Stimulated activated CD8-positive, alpha-beta memory T cell treated with anti-CD3 and anti-CD28 coated beads, Interleukin-7, amount 100 ng/mL, for 1 hour (primary cell): ENCODE measurements at places on chromosomes 13 and 19.

GRCh38 chr13:66875264-66875663 is 354.9 kb downstream of the PCDH9 start:
- DNase-seq = no peak

- DNase-seq = peak; percentile 1
Measured at GRCh38 chr19:32404933-32405430, 588 bp upstream of the DPY19L3 start.

GRCh38 chr19:4379383-4380253 is 20.7 kb downstream of the SH3GL1 start:
- no peak for DNase-seq

DNA sequence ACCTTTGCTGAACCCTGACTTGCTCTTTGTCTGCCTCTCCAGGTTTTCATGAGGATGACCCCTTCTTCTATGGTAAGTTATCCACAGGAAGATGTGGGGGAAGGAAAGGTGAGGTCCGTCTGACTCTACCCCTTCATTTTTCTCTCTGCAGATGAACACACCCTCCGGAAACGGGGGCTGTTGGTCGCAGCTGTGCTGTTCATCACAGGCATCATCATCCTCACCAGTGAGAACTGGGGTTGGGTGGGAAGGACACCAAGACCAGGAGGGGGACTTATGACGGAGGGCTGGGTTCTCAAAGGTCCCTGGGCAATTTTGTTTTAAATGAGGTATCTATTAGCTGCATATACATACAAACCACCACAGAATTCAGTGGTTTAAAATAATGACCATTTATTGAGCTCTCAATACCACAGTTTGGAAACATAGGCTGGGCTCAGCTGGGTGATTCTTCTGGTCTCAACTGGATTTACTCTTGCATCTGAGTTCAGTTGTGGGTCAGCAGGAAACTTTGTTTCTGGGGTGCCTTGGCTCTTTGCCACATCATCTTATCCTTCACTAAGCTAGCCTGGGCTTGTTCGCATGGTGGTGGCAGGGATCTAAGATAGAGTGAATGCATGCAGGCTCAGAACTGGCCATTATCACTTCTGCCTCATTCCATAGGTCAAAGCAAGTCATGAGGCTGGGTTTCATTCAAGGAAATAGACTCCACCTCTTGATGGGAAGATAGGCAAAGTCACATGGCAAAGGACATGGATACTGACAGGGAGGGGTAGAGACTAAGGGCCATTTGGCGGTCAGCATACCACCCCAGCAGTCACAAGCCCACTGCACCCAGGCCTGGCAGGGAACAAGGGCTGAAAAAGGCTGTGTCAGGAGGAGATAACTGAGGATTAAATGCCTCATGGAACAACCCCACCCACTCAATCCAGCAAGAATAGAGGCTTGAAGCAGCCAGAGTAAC is 11.8 kb downstream of the FXYD5 start:
- no peak for DNase-seq

GRCh38 chr13:40762849-40763248 is 8.1 kb downstream of the MRPS31 start:
- no peak for DNase-seq

DNA sequence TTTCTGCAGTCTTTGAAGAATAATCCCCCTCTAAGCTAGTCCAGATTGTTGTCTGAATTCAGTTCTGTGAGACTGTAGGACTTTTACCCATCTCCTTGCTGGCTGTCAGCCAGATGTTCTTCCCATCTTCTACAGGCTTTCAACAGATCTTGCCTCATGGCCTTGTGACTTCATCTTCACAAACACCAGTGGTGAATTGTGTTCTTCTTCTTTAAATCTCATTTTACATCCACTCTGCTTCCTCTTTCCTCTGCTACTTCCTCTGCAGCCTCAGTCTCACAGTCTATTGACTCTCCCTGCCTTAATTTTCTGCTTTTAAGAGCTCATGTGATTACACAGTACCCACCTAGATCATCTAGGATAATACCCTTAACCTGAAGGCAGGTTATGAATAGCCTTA is 859.0 kb upstream of the SLITRK1 start:
- no peak for DNase-seq

- DNase-seq = no peak
Measured at GRCh38 chr13:113371061-113371460, 7.1 kb upstream of the GRTP1 start.

GRCh38 chr13:93922063-93922855 is 557.2 kb downstream of the DCT start:
- no peak for DNase-seq

DNA sequence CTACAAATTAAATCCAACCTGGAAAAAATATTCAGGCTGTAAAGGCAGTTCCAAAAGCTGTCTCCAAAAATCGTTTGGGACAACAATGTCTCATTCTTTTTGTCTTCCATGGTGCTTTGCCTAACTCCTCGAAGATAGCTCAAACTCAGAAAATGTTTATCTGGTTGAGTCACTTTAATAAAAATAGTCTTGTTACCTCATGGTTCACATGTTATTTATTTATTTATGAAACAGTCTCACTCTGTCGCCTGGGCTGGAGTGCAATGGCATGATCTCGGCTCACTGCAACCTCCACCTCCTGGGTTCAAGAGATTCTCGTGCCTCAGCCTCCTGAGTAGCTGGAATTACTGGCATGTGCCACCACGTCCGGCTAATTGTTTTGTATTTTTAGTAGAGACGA is 4.9 kb upstream of the BRD4 start:
- DNase-seq = no peak

DNA sequence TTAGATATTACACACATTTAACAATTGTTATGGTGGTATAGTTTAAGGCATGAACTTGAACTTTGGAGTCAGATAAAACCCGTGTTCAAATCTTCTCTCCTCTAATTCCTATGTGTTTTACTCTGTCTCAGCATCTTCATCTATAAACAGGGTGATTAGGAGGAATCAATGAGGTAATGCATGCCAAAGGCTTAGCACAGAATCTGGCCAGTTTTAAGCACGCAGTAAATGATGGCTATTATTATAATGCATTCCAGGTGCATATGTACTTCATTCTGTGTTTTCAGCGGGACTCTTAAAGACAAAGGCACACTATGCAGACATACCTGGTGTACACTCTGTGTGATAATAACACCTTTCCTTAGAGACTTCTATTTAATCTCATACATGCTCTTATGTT is 88.0 kb upstream of the FRY start:
- no peak for DNase-seq

- DNase-seq = no peak
Measured at GRCh38 chr13:76894401-76895110, 8.4 kb upstream of the KCTD12 start.

DNA sequence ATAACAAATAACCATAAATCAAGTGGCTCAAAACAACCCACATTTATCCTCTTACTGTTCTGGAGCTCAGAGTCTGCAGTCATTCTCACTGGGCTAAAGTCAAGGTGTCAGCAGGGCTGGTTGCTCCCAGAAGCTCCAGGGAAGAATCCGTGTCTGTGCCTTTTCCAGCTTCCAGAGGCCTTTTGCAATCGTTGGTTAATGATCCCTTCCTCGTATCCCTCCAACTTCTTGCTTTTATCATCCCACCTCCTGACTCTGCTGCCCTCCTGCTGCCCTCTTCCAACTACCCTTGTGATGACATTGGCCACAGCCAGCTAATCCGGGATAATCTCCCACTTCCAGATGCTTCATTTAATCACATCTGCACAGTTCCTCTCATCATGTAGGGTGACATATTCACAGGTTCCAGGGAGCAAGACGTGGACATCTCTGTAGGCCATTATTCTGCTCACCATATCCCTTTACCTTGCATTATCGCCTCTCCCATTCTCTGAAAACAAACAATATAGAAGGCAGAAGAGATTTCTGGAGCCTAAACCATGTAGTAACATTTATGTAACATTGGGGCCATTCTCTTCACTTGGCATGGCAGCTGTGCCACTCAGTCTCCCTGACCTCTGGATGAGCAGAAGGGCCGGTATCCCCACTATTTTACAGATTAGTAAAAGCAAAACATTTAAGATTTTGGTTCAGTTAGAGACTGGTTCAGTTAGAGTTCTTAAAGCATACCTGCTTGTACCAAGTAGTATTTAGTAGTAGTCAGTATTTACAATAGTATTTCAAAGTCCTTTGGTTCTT is 53.5 kb downstream of the RFC3 start:
- DNase-seq = no peak

DNA sequence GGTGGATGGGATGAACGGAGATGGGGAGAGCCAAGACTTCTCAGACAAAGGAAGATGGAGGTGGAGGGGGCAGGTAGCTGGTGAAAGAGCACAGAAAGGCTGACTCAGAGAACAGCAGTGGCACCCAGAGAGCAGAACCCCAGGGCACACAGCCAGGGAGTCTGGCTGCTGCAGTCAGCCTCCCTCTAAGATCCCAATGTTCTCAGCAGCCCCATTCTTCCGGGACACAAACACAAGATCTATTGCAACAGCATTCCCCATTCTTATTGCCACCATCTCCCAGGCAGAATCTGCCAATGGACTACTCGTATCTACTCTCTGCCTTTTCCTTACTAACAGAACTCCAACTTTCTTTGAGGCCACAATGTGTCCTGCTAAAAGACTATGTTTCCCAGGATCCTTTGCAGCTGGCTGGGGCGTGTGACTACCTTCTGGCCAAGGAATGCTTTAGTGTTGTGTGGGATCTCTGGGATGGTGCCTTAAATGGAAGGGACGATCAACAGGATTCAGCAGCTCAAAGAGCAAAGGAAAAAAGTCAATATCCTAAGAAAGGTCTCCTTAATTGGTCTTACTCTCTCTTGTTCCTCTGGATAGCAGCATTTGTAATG is 7.5 kb downstream of the THAP8 start:
- no peak for DNase-seq

DNA sequence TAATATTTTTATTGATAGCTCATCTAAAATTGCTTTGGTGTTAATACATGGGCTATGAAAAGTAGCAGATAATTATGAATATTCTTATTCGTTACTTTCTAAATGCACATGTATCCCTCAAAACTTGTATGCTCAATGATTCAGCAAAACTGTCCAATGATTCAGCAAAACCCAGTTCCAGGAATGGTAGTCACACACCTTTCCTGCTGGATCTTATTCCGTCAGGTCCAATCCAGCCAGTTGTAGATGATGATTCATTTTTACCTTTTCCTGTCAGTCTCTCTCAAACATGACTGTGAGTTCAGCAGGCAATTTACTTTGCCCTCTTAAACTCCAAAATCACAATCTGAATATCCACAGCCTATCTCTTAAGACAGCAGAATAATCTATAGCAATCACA is 1082.6 kb downstream of the EFNB2 start:
- DNase-seq = no peak

DNA sequence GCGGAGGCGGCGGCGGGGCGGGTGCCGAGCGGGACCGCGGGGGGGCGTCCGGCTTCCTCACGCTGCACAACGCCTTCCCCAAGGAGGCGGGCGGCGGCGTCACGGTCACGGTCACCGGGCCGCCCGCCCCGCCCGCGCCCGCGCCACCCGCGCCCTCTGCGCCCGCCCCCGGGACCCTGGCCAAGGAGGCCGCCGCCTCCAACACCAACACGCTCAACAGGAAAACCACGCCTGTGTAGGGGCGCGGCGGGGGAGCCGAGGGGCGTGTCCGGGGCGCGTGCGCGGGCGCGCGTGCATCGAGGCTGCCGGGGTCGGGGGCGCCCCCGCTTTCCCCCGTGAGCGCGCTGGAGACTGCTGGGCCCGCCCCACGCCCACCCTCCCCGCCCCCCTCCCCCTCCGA is 8.8 kb upstream of the CACNG6 start:
- DNase-seq = no peak

DNA sequence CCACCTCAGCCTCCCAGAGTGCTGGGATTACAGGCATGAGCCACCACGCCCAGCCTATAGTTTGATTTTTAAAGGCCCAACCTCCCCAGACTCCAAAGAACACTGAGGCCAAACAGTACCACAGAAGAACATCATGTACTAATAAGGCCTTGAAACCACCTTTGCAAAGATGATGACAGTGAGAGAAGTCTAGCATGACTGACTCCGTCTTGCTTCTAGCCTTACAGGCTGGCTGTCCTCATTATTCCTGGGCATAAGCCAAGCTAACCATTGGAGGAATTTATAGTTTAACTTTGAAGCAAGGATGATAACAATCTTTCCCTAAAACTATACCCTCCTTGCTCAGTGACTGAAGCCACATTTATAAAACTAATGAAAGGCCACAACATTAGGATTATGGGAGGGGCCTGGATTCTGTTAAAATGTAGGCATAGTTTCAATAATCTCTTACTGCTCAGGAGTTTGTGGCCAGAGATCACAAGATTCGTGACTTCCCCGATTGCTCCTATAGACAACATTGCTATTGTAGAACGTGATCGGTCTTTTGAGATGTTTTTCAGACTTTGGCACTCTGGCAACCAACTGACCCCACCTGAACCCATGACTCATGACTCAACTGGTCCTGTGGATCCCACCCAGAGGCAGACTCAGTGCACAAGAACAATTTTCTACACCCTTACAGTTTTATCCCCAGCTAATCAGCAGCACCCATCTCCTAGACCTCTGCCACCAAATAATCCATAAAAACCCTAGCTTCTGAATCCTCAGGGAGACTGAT is 17.6 kb downstream of the GPR42 start:
- DNase-seq = no peak

DNA sequence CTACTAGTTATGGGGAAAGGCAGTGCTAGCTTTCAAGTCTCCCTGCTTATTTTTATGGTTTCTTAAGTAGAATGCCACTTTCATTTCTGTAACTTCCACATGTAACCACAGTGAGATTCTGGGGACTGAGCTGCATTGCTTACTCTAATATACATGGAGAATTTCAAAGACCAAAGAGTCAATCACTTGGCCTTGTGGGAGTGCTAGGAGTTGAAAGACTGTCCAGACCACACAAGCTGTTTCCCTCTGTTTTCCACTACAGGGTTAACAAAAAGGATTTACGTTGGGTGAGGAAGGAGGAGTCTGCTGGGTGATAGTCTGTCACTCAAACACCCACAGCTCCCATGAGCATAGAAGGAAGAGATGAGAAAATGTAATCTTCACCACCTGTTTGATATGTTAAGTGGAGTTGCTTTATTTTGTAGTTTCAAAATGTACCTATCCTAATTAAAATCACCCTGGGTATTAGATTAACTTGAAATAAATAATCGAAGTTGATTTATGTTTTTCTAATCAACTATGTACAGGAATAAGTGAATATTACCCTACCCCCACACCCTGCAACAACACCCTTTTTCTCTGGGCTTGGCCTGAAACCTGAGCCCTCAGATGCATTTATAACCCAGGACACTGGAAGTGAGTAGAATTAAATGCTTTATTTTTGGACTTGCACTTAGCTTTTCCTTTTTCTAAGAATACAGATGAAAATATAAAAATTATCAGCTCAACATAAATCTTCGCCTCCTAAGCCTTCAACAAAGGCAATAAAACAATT is 225.8 kb upstream of the SLC10A2 start:
- DNase-seq = no peak

- DNase-seq = no peak
Measured at GRCh38 chr13:95771905-95772304, 95.0 kb downstream of the DNAJC3 start.

GRCh38 chr13:109160887-109161669 is 531.7 kb downstream of the MYO16 start:
- DNase-seq = no peak

- DNase-seq = no peak
Measured at GRCh38 chr19:48777720-48778119, 22.4 kb downstream of the FGF21 start.
